ENCODE measurements at places on chromosomes 1 and 21.

- no peak for DNase-seq
Observed at GRCh38 chr1:172602706-172603105, 56.2 kb upstream of the FASLG start.

DNA sequence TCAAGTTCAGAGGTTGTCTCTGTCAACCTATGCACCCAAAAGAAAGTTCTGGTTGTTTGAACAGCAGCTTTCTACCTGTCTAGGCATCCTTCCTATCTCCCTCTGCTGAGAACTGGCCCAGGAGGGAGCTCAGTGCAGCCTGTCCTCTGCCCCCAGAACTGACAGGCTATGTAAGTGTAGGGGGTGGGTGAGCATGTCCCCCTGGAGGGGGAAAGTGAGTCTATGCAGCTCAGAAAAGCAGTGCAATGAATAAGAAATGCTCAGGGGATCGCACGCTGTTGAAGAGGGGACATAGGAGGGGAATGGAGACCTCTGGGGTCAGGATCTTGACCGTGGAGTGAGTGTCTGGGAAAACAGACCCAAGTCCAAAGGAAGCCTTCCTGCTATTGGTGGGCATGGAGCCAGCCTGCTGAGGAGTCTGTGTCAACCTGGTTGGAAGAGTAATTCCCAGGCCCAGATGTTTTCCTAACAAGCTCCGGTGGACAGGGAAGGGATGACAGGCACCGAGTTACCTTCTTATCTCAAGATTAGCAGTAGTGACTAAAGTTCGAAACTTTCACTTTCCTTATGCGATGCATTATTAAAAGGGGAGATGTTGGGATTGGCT is 26.1 kb upstream of the FHAD1 start:
- DNase-seq, result no peak

DNA sequence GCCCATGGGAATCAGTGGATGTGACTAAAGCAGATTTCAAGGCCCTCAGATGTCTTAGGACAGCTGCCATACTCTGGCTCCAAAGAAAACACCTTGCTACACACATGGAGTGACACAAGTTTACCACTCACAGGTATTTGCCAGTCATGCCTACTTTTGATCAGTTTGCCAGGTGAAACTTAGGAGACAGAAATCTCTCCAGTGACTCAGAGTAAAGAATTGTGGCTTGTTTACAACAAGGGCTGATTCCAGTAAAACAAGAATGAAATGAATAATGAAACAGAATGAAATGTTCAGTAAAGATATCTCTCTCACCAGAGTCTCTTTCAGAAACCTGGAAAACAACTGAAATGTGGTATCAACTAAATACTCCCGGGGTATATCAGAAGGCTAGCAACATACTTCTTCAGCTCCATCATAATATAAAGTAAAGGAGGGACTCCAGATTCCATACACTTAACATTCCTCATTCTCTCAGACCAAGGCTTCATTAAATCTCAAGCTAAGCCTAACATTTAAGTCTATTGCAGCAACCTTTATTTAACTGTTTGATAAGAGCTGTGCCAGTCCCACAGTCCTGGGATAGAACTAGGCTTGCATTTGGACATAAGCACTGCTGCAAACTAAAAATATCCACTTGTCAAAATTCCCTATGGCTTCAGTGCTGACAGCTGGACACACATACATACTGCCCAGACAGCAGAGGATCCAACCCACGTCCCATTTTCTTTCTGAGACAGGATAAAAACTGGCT is 143.3 kb downstream of the SIPA1L2 start:
- no peak for DNase-seq

DNA sequence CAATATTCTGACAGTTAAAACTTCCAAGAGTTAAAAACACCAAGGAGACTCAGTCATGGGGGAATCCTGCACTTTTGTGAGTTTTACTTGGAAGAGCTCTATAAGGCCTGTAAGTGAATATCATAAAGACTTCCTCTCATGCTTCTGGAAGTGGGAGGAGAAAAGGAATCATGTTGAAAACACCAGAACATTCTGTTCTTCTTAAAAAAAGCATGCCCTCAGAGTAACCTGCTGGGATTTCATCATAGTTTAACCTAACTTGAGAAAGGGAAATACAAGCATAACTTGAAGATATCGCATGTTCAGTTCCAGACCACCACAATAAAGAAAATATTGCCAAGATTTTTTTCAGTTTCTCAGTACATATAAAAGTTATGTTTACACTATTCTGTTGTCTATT is 51.9 kb downstream of the COL11A1 start:
- no peak for DNase-seq

GRCh38 chr1:151574575-151575529 is 34.7 kb downstream of the TUFT1 start:
- no peak for DNase-seq

GRCh38 chr1:109367626-109368025 is 30.1 kb downstream of the SORT1 start:
- no peak for DNase-seq

DNA sequence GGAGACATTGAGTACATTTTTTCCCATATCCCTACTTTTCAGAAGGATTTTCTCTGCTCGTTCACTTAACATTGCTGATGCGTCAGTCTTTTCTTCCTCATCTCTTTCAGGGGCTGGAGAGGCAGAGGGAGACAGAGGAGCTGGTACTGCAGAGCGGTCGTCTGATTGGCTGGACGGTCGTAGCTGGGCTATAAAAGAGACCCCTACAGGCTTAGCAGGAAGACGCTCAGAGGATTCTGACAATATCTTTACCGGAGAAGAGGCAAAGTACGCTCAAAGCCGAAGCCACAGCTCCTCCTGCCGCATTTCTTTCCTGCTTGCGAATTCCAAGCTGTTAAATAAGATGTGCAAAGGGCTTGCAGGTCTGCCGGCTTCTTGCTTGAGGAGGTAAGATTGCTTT is at the start of gene RGS4:
TSS of gene RGS4 (plus strand) at position 220 of the 400 bp plus-strand sequence. CDS start at position 344, 124 bp downstream.
- no peak for DNase-seq

DNA sequence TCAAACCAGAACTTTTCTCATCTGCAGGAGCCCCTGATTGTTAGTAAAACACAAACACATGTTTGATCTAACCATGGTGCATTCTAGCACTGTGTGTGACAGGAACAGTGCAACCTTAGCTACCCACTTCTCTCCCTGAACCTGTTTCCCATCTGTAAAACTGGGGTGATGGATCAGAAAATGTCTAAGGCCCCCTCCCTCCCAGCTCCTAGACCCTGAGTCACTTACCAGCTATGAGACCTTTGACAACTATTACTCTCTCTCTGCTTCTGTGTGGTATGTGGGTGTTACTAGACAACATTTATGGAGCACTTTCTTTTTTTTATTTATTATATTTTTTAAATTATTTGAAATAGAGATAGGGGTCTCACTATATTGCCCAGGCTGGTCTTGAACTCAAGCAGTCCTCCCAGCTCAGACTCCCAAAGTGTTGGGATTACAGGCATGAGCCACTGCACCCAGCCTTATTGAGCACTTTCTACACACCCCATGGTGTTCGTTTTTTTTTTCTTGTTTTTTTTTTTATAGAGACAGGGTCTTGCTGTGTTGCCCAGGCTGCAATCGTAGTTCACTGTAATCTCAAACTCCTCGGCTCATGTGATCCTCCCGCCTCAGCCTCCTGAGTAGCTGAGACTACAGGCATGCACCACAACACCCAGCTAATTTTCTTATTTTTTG is 2.6 kb downstream of the INPP5B start:
- DNase-seq, result no peak

All from activated naive CD4-positive, alpha-beta T cell treated with anti-CD3 and anti-CD28 coated beads, Interleukin-2, amount 50 U/mL, for 16 hours (primary cell).